ENCODE measurements at places on chromosomes 6 and 20.

GRCh38 chr6:90859612-90860011 is 272.7 kb upstream of the MAP3K7 start:
- no peak for DNase-seq

DNA sequence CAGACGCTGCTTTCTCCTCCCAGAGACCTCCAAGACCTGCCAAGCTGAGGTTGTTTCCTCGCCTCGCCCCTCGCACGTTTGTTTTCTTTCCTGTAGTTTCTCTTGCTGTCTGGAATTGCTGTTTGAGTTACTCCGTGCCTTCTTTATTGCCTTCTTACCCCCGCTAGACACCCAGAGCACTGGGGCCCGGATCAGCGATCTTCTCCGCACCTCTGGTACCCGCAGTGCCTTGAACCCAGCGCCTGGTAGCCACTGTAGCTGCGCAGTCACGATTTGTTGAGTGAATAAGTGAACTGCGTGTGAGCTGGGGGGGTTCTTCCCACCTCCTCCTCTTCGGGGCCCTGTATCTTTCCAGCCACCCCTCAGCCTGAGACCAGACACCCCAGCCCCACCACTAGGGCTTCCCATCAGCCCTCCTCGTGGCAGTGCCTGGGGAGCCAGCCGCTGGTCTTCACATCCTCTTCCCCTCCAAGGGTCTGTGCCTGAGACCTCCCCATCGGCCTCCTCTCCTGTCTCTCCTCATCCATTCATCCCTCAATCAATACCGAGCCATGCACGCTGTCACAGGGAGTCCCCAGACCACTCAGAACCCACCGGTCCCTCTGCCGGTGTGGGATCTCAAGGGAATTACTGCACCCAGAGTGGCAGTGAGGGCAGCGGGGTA is 849 bp upstream of the BMP7 start:
- DNase-seq: no peak

- no peak for DNase-seq
Measured at GRCh38 chr6:149855741-149856140, 8.4 kb downstream of the LRP11 start.

DNA sequence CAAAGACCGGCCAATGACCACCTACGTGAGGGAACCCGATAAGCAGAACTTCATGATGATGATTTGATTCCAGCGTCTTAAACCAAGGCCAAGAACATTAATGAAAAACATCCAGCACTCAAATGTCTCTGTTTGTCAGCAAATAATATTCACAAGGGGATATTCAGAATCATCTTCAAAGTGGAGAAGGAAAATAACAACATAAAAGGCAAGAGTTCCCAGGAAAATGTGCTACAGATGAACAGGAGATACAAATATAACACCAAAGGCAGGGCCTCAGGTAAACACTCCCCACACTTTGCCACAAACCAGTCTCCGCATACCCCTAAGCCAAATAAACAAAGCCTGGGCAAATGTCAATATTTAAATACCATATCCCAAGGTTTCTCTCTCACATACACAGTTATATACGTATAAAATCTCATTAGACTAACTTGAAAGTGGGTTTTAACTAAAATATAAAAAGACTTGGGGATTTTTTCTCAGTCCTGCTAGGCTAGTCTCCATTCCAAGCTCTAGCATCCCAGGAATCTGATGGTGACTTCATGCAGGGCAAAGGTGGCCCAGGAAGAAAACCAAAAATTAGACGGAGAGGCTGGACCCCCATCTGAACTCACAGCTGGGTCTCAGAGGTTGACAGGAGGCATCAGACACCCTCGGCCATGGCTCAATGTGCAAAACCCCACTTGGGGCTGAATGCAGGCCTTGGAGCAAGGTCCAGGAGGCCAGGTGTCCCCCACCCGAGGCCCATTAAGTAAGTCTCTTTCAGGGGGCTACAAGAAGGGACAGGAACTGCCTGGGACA is 32.1 kb downstream of the TRAM2 start:
- no peak for DNase-seq

- DNase-seq: no peak
Measured at GRCh38 chr6:69362209-69362608, 434.6 kb downstream of the LMBRD1 start.

Measured in amniotic epithelial cell (primary cell).